Fibroblast of skin of back (primary cell): ENCODE measurements at places on chromosomes 13 and 19.

GRCh38 chr19:52296400-52296772 lies 583 bp upstream of the ZNF480 start:
- no peak for DNase-seq

DNA sequence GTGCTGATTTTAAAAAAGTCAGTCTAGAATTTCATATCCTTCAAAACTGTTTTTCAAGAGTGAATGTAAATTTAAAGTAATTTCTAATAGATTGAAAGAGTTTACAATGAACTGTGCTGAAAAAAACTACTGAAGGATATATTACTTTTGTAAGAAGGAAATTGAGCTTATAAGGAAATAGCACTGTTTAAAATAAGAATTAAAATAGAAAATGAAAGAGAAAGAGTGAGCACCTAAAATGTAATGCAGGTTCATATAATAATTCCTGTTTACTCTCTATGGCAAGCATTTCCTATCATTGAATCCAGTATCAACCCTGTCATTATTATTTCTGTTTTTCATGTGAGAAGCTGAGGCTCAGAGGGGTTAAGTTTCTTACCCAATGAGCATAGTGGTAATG lies 57.3 kb downstream of the AKAP11 start:
- no peak for DNase-seq

DNA sequence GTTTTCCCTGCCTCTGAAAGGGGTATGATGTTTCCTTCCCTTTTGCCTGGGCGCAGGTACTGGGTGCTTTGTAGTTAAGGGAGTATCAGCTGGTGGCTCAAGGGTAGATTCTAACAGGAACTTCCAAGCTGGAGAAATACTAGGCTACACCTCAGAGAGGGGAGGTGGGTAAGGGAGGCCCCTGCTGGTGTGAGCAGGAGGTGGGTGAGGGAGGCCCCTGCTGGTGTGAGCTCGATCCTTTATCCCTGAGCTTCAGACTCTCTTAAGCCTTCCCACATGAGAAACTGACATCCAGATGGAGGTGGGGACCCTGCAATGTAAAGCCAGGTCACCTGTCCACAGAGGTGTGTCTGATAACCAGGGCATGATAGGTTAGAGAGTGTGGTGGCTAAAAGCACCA lies 32.1 kb downstream of the CYP2B6 start:
- DNase-seq = no peak

DNA sequence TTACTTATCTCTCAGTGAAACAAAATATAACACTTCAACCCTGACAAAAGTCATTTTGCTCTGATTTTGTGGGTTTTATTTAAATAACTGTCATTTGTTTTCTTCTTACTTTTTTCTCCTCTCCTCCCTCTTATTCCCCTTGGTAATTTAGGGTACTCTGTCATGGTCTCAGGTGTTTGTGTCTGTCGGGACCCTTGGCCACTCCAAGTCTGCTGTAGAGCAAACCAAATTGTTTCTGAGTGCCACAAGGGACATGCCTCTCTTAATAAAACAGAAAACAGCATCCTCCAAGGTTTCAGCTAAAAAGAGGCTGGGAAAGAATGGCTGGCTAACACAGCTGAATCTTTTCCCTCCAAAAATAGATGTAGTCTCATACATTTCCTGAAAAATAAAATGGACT lies 573.1 kb upstream of the KLF12 start:
- no peak for DNase-seq

- no peak for DNase-seq
These were observed 717.3 kb downstream of the DACH1 start for GRCh38 chr13:71149498-71150363.

GRCh38 chr19:5904352-5905113 lies at the start of gene VMAC:
TSS of gene VMAC (plus strand) at chr19:5904872. CDS start at chr19:5904891, 19 bp downstream.
- DNase-seq = peak; percentile 100

DNA sequence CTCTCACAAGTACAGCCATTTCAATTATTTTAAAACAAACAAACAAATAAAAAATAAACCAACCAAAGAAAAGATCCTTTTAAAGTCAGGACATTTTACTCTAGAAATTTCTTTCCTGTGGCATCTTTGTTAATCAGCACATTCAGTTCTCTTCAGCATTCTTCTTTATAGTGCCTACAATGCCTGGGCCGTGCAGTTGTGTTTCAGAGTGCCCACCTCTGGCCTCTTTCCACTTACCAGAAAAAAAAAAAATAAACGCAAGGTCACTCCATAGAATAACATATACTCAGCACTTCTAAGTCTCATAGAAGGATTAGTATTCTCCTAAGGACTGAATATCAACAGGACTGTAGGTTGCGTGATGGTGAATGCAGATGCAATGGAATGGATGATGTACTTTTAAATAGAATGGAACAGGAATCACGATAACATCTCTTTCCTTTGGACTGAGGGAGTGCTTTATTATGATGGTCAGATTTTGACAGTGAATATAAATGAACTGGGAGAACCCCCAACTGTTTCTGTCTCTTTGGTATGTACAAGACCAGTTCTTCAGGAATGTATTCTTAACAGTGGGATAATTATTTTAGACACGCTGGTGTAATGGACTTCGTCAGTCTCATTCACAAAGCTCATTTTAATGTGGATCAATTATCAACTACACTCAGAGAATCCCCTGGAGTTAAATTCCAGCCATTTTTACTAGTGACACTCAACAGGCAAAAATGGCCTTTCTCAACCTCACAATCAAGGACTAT lies 125.0 kb upstream of the NBEA start:
- no peak for DNase-seq

DNA sequence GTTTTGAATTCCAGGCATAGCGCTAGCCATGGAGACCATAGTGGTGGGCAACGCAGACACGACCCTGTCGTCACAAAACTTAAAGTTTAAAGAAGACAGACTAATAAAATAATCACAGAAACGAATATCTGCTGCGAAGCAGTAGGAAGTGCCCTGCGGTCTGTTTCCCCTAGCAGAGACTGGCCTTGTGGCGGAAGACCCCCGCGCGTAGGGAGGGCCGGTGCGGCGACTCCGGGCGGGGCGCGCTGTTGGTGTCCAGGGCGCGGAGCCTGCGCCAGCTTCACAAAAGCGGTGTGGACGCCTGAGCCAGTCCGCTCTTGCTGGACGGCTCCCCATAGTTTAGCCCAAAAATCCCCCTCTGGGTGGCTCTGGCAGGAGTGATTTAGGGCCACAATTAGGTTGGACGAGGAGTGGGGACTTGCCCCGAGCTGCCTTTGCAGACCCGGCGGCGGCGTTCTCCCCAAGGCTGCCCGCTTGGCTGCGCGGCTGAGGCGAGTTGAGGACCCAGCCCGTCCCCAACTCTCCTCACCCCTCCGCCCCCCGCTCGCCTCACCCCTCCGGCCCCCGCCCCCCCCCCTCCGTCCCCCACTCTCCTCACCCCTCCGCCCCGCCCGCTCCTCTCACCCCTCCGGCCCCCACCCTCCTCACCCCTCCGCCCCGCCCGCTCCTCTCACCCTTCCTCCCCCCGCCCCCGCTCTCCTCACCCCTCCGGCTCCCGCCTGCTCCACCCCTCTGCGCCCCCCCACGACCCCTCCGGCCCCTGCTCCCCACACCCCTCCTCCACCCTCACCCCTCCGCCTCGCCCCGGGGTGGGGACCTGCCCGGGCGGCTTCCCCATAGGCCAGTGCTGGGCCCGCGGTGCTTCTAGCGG lies 14.2 kb upstream of the LATS2 start:
- DNase-seq = peak; percentile 20

GRCh38 chr13:94346261-94347019 lies 133.0 kb downstream of the DCT start:
- no peak for DNase-seq

GRCh38 chr13:114167426-114167825 lies 11.6 kb upstream of the CFAP97D2 start:
- DNase-seq = peak; percentile 40

DNA sequence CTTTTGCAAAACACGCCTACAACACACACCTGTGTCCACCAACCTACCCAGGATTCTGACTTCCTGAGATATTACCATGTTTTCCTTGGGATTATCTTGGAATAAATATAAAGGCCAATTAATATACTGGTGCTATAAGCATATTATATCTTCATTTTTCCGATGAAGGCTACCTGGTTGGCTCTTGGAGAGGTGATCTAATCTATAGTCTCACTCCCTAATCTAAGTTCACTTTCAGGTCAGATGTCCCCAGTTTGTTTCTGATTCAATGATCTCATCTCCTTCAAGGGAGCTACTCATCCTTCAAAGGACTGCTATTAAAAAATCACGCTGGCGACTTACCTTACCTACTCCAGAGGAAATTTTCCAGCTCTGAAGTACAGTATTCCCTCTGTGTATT lies 517.5 kb downstream of the KLF5 start:
- no peak for DNase-seq

DNA sequence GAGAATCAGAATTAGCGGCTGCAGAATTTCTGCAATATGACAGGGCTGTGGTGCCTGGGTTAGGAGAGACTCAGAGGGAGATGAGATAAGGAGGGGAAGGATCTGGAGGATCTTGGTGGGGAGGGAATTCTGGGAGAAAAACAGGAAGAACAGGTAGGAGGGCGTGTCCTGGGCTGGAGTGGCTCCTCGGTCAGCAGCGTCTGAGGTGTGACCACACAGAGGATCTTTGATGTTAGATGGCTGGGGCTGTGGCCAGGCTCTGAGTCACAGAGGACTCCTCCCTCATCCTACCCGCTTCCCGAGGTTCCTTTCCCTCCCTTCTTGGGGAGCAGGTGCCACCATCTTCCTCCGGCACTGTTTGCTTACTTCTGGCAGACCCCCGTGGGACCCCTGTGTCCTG lies 6.4 kb upstream of the KLK6 start:
- no peak for DNase-seq

GRCh38 chr19:56934438-56935090 lies 94.0 kb upstream of the PEG3 start:
- DNase-seq = no peak

DNA sequence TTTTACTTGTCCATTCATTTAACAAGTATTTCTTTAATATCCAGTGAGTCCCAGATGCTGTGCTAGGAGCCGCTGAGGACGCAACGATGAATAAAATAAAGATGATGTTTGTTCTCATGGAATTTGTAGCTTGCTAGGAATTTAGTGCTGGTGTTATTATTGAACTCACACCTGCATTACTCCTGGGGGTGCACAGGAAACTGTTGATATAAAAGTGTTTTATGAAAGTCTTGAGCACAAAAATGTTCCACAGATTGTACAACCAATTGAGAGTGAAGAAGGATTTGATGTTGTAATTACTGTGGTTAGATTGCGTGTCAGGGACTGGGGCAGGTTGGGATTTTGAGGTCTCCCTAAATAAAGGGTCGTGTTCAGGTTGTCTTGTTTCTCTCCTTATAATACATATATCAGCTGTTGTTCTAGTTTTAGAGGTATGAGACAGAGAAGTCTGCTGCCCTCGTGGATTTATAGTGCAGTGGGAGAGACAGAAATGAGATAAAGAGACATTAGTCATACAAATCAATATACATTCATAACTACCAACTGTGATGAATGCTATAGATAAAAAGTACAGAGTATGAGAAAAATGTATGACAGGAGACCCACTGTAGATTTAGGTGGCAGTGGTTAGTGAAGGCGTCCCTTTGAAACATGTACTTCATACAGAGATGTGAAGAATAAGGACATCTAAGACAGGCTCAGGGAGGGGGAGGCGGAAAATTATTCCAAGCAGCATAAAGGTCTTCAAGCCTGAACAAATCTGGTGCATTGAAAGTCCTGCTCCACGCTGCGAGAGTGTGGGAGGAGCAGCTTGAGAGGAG lies 11.3 kb downstream of the CACNG6 start:
- DNase-seq = no peak

GRCh38 chr13:28046981-28047380 lies 53.4 kb downstream of the FLT3 start:
- DNase-seq = peak; percentile 77
